ENCODE measurements at places on chromosomes 7 and 10.

- no peak for DNase-seq
Measured at GRCh38 chr10:114925587-114926586, 12.1 kb upstream of the TRUB1 start.

GRCh38 chr10:101832325-101832771, 11.3 kb downstream of the KCNIP2 start:
- no peak for DNase-seq

- DNase-seq = no peak
Measured at GRCh38 chr10:70201105-70201504, 30.8 kb upstream of the SAR1A start.

- no peak for DNase-seq
Measured at GRCh38 chr7:134645478-134645877, 1.2 kb upstream of the BPGM start.

DNA sequence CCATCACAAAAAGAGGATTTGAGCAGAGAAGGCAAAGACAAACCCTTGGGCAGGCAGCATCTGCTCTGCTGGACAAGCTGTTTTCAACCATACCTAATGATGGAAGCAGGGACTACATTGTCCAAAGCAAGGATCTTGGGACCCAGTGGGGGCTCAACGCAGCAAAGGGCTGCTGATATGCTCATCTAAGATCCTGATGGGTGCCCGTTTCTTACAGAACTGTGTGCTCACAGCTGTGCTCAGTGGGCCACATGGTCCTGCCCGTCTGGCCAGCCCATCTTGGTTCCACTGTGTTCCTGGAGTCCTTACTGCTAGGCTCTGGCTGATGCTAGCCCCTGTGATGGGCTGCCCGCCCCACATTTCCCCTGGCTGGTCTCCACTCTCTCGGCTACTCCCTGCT, 36.1 kb downstream of the GPRIN2 start:
- DNase-seq = no peak

- DNase-seq = no peak
Measured at GRCh38 chr10:100659361-100660098, 85.9 kb upstream of the PAX2 start.

DNA sequence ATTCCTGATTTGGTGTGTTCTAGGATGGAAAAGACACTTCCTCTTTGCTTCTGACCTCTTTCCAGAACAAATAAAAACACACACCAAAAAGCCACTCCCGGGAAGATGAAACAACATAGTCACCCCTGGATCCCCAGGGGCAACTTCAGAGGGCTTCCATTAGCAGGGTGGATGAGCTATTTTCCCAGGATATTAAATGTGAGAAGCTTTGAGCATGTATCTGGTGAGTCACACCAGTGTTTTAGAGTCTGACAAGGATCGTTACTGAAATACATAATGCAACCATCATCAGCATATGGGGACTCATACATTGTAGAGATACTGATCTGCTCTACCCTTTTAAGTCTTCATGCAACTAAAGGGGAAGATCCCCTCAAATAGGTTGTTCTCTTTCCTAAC, 115.5 kb upstream of the ZNF438 start:
- DNase-seq = no peak

- no peak for DNase-seq
Measured at GRCh38 chr7:102165136-102165535, 121.5 kb upstream of the SH2B2 start.

DNA sequence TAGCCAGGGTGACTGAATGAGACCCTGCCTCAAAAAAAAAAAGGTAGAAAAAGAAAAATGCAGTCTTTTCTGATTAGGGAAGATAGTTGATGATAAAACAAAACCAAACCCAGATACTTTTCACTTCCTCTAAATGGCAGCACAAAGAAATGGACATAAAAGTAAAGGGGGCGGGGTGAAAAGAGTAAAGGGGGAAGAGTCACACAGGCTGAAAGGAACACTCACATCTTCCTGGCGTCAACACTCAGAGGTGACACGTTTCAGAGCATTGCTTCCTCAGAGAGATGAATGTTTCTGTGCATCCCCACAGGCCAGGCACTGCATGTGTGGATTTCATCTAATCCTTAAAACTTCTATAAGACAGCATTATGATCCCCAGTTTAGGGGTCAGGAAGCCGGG, 81.2 kb downstream of the HIPK2 start:
- no peak for DNase-seq

All from CD8-positive, alpha-beta memory T cell (primary cell).